H4 (cell line): ENCODE measurements at places on chromosomes 2 and 18. TPM values are rescaled to one million over a fixed set of nuclear protein-coding genes. Genes with fewer than 3 reads are reported as not detected.

- no peak for DNase-seq
These were observed 29.2 kb downstream of the KCNG2 start for GRCh38 chr18:79826966-79827365.

DNA sequence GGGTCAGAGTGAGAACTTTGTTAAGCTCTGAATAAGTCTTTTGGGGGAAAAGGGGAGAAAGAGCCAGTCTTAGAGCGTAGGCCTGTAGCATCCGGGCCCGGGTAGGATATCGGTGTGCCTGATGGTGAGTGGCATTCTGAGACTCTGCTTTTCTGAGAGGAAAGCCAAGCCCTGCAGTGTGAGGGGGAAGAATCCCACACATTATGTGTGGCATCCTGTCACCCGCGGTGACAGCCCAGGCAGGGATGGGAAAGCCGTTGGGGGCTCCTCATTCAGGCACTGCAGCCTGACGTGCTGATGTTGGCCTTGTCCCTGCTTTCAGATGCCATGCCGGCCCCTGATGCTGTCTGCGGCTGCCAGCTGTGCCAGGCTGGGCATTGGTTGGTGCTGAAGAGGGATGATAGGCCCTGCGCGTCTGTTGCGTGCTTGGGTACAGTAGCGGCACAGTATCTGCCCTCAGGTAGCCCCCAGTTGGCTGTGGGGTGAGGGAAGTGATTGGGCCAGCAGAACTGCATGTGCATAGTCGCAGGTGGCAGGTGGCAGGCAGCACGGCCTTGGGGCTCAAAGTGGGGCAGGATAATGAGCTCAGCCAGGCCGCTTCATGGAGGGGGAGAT is 37.6 kb downstream of the GLI2 start:
- no peak for DNase-seq

DNA sequence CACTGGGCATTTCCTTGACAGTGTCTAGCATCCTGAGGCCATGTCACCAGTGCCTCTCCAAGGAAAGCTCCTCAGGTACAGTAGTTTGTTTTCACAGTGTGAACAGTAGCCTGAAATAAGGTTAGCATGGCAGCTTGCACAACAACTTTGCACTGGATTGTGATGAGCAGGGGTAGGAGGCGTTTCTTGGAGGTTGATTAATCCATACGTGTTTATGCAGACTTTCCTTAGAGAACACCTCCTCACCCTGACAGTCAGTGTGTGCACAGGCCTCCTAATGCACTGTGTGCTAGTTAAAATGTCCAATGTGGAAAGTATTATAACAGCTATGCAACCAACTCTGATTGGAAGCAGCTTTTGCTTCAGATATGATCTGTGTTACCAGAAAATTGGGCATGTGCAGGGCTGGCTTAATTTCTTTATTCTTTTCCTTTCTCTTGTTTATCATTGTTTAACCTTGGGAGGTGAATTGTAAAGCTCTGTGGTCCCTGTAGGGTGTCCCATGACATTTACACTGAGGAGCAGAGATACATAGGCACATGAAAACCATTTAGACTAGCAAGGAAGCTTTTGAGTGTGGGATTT is 77.2 kb upstream of the LDAH start:
- no peak for DNase-seq

LRRC30 gene
- not detected in 2 replicates for total RNA-seq

GRCh38 chr18:54032412-54032811 is 192.1 kb downstream of the MBD2 start:
- DNase-seq = no peak

DNA sequence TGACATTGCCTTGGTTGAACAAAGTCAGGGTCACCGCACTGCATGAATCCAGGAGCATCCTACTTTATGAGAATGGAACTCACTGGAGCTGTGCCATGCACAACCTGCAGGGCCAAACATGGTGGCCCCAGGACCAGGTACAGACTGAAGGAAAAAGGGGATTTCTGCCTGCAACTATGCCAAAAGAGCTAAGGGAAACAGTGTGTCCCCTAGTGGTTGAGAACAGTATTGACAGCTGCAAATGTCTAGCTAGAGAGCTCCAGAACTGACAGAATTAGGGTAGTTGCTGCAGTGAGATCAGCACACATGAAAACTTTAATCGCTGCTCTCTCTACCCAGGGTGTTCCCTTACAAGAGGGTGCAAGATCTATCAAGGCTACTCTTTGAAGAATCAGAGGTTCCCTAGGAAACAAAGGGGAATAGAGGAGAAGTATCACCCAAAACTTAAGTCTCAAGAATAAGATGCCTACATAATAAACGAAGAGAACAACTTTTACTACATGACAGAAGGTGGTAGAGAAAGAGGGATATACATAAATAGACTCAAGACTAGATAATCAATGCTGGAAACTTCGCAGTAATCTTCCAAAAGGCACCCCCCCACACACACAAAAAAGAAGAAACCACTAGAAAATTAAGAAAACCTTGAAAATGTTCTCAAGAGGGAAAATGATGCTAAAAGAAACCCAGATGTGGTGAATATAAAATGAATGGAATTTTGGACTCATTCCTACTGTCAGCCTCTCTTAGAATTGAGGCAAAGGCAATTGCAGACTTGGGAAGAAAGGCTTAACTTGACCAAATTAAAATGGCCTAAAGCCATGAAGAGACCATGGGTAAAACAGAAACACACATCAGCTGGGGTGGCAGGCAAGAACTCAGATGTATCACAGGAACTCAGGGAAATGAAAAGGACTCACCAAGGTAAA is 43.6 kb upstream of the IHH start:
- peak; percentile 36 for DNase-seq

DNA sequence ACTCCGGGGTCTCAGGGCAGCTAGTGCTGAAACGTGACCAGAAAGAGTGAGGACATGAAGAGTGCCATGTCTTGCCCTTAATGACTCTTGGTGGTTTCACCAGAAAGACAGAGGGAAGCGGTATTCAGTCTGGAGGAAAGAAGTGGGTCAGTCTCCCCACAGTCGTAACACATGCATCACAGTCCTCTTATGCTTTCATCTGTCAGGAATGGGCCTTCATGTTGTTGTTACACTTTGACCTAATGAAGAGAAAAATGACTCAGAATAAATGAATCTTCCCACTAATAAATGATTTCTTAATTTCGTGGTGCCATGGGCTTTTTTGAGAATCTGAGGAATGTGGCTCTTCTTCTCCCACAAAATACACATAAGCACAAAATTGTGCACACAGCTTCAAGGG is 103.2 kb downstream of the SLC8A1 start:
- DNase-seq = no peak

- no peak for DNase-seq
These were observed 60.6 kb downstream of the CAB39 start for GRCh38 chr2:230773039-230773773.

DNA sequence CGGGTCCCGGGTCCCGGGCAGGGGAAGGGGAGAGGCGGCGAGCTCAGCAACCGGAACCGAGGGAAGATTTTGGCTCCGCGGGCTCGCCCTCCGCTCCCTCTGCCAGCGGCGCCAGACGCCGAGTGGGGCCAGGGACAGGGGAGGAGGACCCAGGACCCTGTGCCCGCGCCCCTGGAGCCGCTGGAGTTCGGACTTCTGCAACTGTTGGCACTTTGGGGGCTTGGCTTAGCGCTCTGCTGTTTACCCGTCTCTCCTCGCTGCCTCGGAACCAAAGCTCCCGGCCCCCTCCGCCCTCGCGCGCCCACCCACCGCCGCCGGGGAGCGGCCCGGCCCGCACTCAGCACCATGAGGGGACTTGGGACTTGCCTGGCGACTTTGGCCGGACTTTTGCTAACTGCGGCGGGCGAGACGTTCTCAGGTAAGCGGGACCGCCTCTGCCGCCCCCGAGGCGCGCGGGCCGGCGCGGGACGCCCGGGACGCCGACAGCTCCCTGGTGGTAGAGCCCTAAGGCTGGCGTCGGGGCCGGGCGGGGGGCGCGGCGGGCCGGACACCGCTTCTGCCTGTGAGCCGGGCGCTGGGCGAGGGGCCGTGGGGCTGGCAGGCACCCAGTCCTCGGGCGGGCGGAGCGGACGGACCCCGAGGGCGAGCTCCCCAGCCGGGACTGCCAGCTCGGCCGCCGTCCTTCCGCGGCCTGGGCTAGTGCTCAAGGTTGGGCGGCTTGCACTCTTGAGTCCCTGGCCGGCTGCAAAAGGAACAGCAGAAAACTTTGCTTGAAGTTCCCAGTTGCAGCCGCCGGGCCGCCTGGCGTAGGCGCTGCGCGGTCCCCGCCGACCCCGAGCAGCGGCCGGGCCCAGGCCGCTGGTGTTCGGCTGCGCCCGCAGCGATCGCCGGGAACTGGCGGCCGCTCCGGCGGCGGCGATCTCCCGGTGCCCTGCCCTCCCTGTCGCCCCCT is 634 bp downstream of the PTPRM start:
- no peak for DNase-seq

PRKAG3 gene
- total RNA-seq = not detected in 2 replicates

RNF144A gene
- 6.5 and 8.3 TPM in 2 replicates for total RNA-seq

- no peak for DNase-seq
These were observed 63.2 kb downstream of the POLR1A start for GRCh38 chr2:86042256-86043168.

DNA sequence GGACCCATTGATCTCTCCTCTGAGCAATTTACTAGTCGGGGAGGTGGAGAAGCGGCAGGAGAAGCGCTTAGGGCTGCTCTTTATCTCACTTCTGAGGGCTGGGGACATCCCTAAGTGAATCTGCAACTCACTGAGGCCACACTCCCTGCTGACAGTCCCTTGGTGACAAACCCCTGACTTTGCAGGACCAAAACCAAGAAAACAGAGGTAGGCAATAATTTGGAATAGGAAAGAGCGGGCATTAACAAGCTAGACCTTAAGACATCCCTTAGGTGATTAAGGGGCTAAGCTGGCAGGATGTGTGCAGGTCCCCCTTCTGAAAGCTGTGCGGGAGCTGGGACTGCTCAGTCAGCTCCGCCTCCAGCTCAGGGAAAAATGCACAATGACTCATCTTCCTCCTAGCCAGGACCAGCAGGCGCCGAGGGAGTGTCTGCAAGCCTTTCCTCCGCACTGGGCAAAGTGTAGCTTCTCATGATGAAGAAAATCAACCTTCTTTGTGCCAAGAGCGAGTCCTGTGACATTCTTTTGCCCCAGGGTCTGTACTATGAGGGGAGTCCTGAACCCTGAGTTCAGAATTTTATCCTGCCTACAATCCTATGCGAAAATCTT is 63.3 kb downstream of the BOD1L2 start:
- peak; percentile 87 for DNase-seq

DNA sequence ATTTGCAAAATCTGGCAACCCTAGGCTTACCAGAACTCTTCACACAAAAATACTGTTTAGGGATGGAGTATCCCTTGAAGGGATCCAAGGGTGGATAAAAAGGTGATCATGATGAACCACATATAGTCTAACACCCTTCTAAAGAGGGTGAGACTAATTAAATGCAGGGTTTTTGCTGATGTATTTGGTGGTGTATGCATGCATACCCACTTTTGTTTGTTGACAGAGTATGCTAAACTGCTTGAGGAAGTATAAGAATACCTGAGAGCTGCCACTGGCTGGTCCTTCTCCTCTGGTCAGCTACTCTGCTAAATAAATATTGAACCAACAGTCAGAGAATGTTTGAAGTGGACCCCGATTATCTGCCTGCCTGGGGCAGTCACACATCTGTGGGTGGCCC is 34.2 kb downstream of the RAPGEF4 start:
- DNase-seq = no peak

DNA sequence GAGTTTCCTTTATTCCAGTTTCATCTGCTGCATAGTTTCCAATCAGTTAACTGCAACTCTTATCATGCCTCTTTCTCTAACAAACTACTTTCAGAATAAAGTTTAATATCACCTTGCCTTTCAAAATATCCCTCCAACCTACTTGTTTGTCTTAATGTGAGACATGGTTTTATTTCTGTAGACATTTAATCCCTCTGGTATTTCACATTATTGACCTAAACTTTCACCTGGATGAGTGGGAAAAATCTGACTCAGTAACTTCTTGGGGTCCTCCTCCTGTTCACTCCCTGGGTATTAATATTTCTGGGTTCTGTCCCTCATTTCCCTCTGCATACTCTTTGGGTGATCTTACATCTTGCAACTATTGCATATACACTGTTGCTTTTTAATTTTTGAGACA is 27.9 kb downstream of the MSH6 start:
- no peak for DNase-seq

PLCD4 gene
- 0.29 and 1.3 TPM in 2 replicates for total RNA-seq

- DNase-seq = no peak
These were observed 65.3 kb upstream of the UGP2 start for GRCh38 chr2:63776382-63776781.

DNA sequence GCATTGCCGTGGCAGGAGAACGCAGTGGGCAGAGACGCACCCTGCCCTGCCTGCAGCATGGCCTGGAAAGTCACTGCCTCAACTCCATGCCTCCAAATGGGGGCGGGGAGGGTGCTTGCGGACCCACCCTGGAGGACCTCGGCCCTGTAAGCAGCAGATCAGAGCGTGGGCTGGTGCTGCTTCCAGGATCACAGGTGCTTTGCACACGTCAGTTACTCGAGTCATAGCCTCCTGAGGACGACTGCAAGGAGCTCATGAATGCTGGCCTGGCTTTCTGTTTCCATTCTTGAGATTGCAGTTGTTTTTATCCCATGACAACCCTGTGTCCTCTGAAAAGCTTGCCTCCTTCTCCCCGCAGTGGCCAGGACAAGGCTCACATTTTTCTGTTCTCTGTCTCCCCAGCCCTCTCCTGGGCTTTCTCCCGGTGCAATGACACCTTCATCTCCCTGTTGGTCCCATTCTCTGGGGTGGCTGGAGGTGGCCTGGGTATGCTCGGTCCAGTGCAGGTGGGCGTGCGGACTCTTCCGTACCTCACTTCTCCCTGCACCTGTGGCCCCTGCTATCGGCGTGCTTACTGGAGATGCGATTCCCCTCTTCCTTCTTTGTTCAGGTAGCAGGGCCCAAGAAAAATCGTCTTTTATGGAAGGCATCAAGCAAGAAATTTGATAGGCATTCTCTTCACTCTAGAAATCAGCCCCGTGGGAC is 208.0 kb downstream of the GBX2 start:
- DNase-seq = no peak
